Activated naive CD8-positive, alpha-beta T cell treated with anti-CD3 and anti-CD28 coated beads, Interleukin-2, amount 10 ng/mL, durations not matched to agents 7 days and 5 days (primary cell): ENCODE measurements at places on chromosomes 2 and 18. TPM values are rescaled to one million over a fixed set of nuclear protein-coding genes. Genes with fewer than 3 reads are reported as not detected.

GRCh38 chr2:240499309-240500301 lies 58.2 kb downstream of the ANKMY1 start:
- DNase-seq = no peak

- DNase-seq = no peak
Measured at GRCh38 chr2:201831469-201831868, 25.1 kb downstream of the CDK15 start.

- DNase-seq = no peak
Measured at GRCh38 chr18:48183613-48184012, 225.6 kb downstream of the ZBTB7C start.

DNA sequence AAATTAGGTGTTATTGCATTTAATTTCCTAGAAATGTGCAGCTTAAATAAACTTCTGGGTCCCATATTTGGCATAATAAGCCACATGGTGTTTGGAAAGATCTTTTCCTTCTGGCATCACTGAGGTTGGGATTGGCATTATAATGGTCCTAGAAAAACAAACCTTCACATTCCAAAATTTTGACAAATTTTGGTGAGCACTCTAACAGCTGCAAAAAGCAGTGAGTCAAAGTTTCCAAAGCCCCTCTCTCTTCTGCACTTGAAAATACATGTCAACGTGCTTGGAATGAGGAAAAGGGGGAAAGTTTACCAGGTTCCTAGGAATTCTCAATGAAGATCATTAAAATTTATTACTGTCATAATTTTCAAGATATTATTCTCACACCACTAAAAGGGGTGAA lies 77.8 kb upstream of the STK17B start:
- DNase-seq = no peak

Gene EVA1A
- total RNA-seq = not detected

Gene SKOR2
- not detected for total RNA-seq

GRCh38 chr2:59888015-59888414 lies 665.4 kb downstream of the BCL11A start:
- DNase-seq = peak; percentile 44

DNA sequence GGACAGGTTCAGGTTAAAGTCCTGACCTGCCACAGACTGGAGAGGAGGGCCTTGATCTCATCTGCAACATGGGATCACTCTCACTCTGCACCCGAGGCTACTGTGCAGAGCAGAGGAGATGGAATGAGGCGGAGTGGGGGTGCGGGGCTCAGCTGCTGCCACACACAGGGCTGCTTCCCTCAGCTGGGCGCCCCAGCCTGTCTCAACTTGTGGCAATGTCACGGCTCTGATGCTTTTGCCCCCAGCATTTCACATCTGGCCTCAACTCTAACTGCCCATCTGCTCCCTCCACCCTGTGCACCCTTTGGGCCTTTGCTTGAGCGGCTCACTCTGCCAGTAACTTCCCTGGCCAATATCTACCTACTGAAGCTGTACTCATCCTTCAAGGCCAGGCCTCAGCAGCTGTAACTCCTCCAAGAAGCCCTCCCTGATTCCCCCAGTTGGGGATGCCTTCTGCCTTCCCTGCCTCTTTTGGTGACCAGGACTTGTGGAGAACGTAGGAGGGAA lies 70.3 kb downstream of the POLR1A start:
- DNase-seq = peak; percentile 38

GRCh38 chr2:234061624-234062257 lies 11.2 kb downstream of the SPP2 start:
- DNase-seq = no peak

DNA sequence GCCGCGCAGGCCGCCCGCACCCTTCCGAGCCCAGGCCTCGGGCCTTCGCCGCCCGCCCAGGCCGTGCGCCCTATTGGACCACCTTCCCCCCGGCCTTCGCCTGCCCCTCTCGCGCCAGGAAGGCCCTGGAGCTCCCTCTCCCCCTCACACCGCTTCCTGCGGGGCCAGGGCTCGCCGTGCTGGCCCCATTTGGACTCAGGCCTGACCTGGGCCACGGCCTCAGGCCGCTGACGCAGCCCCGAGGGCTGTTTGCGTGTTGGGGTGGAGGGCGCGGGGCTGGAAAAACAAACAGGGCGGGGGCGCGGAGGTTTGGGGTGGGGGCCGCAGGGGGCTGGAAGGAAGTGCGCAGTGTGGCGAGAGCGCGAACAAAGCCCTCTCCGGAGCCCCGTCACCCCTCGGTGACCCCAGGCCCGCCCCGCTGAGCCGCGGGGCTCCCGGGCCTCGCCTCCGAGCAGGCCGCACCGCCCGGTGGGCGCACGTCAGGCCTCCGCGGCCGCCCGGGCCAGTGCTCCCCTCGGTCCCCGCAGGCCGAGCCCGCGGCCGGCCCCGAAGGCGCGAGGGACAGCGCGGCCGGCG lies 12.3 kb upstream of the SIX3 start:
- DNase-seq = no peak

DNA sequence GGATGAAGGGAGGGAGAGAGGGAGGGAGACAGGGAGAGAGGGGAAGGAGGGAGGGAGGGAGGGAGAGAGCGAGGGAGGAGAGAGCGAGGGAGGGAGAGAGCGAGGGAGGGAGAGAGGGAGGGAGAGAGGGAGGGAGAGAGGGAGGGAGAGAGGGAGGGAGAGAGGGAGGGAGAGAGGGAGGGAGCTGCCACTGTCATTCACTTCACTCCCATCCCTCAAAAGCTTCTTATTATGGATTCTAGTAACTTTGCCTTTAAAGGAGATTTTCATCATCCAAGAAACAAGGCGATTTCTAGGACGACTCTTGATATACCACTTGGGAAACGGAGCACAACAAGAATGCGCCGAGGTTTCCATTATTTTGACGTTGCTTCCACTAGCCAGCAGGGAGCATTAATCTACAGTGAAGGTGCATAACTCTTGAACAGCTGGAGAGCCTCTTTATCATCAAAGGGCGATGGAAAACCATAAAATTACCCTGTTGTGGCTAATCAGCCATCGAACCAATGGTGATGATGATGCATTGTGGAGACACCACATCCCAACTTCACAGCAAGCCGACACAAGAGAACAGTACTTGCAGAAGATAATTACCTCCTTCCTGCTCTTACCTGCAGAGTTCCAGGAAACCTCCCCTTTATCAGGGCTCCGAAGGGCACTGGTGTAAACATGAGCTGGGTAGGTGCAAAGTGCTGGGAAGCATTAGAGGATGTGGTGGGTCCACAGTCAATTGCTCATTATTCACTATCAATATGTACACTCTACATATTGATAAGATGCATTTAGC lies 130.5 kb downstream of the EIPR1 start:
- DNase-seq = no peak

Gene VIT
- not detected for total RNA-seq

DNA sequence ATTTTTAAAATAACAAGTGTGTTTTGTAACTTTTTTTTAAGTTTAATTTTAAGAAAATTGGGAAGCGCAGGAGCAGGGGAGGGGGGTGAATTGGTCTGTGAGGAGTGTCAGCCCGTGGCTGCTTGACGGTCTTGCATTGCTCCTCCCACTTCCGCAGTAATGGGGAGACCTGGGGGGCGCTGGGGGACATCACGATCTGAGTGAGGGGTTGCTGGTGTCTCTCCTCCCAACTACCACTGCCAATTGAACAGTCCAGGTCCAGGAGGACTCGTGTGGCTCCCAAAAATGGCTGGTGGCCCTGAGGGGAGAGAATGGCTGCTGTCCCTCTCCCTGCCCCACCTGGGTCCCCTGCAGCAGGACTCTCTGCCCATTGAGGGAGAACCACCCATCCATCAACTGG lies 57.4 kb upstream of the SMAD7 start:
- DNase-seq = no peak

DNA sequence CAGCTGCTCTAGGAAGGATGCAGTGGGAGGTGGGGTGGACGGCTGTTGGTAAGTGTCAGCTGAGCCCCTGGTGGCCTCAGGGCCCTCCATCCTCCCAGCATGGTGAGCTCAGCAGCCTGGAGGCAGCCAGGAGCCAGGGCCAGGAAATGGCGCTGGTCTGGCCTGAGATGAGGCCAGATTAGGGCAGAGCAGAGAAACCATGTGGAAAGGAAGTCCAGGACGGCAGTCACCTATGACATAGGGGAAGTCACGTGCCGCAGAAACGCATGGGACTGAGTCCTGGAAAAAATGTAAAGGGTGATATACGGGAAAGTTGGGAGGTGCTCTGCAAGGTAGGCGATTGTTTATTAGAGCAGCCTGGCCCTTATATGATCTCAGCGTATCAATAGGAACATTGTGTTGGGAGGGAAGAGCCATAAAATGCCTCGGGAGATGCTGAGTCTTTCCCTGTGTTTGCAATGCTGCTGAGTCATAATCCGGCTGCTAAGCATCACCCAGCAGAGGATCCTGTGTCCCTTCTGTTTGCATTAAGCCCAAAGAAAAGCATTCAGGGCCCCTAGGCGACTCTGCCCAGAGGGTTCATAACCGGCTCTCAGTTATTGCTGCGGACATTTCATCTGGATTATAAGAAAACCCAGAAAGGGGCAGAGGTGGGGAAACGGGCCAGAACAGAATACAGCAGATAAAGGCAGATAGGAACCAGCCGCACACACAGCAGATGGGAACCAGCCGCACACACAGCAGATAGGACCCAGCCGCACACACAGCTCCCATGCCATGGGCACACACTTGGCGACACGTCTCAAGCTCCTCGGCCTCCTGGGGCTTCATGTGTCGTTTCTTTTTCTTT lies 30.3 kb upstream of the B3GNT7 start:
- no peak for DNase-seq

- DNase-seq = no peak
Measured at GRCh38 chr2:29033656-29034055, 40.7 kb downstream of the PCARE start.

GRCh38 chr2:205367331-205367935 lies 314.9 kb upstream of the NRP2 start:
- DNase-seq = no peak

GRCh38 chr2:71680925-71681324 lies 227.6 kb downstream of the DYSF start:
- DNase-seq = no peak

GRCh38 chr18:10926621-10927161 lies 222.7 kb downstream of the PIEZO2 start:
- DNase-seq = no peak

Gene IL36B
- total RNA-seq = not detected

Gene ACTR3
- 414 TPM for total RNA-seq

GRCh38 chr2:20299113-20299512 lies 51.5 kb downstream of the PUM2 start:
- no peak for DNase-seq

GRCh38 chr2:128153786-128154185 lies 62.8 kb downstream of the UGGT1 start:
- DNase-seq = no peak

- DNase-seq = no peak
Measured at GRCh38 chr2:181670632-181671031, 9.7 kb downstream of the NEUROD1 start.

DNA sequence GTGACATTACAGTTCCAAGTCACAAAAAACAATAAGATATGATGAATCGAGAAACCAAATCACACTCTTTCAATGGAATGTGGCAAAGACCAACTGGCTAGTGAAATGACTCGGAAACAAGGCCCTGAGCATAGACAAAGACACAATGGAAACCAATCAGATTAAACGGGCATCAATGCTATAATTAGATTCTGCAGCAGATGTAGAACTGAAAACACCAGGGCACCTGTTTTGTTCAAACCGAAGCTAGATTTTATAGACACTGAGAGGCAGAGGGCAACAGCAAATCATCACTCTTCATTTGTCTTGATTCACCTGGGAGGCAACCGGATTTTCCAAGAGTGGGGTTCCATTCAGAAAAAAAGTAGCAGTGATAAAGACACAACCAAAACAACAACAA lies 92.8 kb upstream of the BARD1 start:
- no peak for DNase-seq
